ENCODE measurements at places on chromosomes 16 and 17.

DNA sequence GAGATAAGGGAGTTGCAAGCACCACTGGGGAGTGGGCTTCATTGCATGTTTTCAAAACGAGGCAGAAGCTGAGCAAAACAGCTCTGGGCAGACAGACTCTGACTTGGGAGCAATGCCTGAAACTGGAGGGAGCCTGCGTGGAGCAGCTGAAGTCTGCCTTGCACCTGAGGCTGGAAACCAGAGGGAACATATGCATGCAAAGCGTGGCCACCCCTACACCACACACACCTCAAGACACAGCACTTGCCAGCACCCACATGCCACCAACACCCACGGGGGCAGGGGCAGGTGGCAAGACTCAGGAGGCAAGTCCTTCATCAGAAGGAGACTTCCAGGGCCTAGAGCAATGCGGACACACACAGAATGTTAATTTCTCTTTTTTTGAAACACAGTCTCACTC lies 45.8 kb downstream of the COTL1 start:
- no peak for DNase-seq

DNA sequence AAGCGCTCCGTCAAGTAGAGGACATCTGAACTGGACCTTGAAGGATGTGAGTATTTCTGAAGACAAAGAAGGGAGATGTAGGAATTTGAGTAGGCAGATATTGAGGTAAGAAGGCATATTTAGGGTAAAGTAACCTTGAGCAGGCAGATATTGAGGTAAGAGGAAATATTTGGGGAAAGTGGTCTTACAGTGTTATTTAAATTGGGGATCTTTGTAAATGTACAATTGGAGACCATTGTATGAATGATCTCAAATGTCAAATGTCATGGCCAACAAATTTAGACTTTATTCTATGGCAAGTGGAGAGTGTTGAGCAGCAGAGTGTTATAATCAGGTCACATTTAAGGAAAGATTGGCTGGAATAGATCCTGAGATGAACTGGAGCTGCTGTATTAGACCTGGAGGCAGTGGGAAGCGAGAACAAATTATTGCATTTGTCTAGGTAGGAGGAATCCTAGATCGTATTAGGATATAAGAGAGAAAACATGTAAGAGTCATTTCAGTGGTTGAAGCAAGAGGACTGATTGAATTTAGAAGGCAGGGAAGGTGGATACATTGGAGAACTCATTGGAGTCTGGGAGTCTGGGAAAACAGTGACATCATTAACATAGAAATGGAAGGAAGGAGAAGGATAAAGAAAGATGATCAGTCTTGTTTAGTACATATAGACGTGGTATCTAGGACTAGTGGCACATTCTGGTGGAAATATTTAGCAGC lies 165.6 kb downstream of the MAP2K6 start:
- peak; percentile 39 for DNase-seq

GRCh38 chr17:76271669-76272540 lies 6.8 kb downstream of the UBALD2 start:
- peak; percentile 73 for DNase-seq

DNA sequence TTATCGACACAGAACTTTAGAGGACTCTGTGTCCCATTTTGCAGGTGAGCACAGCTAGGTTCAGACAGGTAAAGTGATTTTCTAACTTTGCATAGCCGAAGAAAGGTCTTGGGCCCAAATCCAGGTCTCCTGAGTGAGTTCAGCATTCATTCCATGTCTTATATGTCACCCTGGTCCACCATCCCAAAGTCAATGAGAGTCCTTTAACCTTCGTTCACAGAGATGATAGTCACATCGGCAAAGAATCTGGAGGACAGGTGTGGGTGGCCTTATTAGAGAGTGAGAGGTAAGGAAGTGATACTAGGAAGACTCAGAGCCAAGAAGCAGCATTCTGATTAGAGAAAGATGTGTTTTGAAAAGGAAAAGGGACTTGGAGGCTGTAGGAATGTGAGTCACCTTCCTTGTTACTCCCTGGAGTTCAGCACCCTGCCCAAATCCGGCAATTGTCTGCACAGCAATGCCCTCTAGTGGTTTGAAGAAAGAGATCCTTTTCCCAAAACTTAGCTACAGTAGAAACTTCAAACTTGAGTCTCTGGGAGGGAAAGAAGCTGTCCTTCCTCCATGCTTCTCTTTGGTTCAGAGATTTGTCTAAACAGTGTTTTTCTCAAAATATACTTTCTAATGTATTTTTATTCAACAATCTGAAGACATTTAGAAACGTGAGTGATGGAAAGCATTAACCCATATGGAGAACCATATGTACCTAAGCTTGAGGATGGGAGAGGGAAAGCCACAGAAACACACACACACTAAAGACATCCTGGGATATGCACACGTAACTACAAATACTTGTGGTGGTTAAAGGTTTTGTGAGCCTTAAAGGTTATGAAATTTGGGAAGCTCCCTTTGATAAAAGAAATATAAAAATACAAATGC lies 96.4 kb upstream of the SHISA6 start:
- DNase-seq: peak; percentile 65

GRCh38 chr17:11880714-11881113 lies 116.6 kb downstream of the ZNF18 start:
- DNase-seq: peak; percentile 71

- DNase-seq: no peak
Observed at GRCh38 chr17:75205793-75206163, 299 bp downstream of the NUP85 start.

GRCh38 chr17:21524211-21524591 lies 148.0 kb downstream of the KCNJ12 start:
- DNase-seq: no peak

DNA sequence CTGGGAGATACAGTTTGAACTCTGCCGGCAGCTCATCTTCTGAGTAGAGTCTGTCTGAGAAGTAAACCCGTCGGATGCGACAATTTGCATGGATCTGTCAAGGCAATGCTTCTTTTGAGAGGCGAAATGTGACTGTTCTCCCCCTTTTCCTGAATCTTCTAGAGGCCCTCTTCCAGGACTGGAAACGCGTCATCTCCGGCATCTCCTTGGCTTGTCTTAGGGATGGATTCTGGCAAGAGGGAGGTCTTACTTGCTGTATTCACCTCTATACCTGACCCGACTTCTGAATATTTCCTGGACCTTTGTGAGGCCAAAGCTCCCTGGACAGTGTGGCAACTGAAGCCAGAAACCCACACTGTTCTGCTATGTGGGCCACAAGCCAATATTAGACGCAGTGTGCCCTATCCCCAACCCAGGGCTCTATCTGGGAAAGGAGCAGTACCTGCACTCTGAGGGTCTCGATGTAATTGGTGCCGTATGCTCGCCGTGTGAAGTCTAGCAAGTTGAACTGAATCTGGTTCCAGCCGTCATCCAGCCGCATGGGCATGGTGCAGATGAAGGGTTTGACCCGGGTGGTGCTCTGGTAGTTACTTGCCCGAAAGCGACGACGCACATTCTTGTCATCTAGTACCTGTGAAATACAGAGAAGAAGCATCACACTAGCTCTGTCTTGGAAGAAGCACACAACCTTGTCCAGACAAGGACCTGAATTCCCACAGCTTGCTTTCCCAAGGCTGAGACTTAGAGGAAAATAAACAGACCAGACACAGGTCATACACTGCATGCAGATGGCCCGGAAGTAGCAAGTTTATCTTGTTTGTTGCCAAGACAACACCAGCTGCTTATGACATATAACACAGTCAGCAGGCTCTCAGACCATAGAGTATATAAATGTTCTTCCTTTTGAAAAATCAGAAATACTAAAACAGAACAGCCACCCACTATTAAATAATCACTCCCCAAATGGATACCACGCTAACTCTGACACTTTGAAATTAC lies 14.1 kb downstream of the CFAP20 start:
- no peak for DNase-seq

DNA sequence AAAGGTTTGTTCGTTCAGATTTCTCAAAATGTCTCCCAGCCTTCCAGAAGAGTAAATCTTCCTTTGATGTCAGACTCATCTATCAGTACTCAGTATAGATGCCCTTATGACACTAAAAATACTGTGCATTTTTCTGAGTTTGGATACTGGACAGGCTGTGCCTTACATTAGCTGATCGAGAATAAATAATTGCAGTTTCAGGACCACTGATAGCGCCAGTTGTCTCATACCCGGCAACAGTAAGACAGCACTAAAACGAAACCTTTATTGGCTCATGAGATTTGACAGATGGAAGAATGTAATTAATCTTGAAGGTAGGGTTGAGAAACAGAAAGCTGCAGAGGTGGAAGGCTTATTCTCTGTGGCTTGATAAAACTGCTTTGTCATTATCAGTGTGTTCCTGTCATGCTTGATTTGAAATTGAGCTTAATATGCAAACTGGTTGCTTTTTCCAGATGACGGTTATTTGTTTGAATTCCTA lies 1.2 kb downstream of the ATP6V0A1 start:
- DNase-seq: peak; percentile 78

DNA sequence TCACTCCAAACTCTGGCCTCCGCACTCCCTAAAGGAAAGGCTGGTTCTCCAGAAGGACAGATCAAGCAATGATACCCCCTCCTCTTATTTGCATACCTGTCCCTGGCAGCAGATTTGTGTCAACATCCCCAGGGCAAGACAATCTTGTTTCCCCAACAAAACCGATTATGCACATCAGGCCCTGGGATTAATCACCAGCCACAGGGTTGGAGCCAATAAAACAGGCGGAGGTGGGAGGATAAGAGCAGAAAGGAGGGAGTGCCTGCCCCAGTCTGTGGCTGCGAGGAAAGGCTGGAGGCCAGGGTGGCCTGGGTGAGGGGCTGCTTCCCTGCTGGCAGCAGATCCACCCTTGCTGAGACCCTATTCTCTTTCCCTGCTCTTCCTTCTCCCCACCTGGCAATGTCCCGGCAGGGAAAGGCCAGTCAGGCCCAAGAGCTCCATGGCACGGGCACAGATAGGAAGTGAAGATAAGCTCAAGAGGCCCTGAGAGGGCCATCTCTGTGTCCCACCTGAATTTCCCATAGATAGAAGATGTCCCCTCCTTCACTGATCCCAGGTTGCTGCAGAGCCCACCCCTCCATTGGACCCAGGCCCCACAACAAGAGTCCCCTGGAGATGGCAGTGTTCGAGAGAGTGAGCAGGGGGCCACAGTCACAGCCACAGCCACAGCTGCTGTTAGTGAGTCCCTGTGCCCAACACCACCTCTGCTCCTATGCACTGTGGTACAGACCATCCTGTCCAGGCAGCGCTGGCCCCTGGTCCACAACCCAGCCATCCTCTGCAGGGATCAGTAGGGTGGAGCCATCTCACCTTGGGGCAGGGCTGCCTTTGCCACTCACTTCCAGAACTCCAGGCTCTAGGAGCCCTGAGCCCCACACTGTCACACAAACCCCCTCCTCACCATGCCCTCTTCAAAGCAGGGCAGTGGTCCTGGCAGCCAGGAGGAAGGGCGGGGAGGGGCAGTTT lies 137.5 kb downstream of the SDK2 start:
- no peak for DNase-seq

DNA sequence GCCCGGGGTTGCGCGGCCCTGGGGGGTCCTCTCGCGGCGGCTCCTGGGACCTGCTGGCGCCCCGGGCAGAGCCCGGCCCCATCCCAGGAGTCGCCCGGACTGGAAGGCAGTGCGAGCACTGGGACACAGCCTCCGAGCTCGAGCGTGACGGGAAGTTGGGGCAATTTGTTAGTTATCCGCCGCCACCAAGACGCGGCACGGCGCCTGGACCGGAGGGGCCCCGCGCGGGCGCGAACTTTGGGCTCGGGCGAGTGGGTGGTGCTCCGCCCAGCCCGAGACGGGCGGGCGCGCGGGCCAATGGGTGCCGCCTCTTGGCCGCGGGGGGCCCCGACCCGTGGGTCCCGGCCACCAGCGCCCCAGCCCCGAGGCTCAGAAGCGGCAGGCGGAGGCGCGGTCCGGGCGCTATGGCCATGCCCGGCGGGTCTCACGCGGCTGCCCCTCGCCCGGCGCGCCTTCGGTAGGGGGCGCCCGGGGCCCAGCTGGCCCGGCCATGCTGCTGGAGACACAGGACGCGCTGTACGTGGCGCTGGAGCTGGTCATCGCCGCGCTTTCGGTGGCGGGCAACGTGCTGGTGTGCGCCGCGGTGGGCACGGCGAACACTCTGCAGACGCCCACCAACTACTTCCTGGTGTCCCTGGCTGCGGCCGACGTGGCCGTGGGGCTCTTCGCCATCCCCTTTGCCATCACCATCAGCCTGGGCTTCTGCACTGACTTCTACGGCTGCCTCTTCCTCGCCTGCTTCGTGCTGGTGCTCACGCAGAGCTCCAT lies at the start of gene ADORA2B:
TSS of gene ADORA2B (plus strand) at position 372 of the 768 bp plus-strand sequence. CDS start at position 491, 119 bp downstream.
- DNase-seq: no peak

DNA sequence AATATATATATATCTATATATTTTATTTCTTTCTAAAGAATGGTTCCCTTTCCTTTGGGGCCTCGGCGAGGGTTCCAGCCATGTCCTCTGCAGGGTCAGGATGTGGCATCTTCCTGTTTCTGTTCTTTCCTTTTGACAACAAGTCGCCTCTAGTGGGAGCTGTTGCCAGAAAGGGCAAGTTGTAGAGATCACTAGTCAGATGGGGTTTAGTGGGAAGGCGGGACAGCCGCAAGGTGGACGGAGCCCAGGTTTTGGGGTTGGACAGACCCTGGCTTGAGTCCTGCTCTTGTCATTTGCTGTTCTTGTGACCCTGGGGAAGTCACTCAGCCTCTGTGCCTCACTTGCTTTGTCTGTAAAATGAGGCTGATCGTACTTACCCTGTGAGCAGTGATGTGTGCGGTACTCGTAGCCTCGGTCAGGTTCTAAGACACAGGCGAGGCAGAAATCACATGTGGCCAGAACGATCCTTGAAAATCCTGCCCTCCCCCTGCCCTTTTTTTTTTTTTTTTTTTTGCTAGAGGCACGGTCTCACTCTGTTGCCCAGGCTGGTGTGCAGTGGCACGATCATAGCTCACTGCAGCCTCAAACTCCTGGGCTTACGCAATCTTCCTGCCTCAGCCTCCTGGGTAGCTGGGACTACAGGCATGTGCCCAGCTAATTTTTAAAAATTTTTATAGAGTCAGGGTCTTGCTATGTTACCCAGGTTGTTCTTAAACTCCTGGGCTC lies 80.1 kb downstream of the ABCC6 start:
- DNase-seq: peak; percentile 69

DNA sequence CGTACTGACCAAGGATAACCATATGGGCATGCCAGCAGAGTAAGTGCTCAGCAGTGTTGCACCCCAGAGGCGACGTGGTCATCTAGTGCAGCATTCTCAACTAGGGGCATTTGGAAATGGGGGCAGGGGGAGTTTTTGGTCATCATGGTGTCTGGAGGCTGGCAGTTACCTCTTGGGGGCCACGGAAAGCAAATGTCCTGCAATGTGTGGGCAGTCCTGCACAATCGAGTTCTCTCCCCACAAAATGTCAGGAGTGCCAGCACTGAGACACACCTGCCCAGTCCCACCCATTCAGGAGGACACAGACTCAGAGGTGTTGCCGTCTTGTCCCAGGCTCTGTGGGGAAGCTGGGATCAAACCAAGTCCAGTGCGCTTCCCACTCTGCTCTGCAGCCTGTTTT lies 3.0 kb downstream of the RASL10B start:
- no peak for DNase-seq

DNA sequence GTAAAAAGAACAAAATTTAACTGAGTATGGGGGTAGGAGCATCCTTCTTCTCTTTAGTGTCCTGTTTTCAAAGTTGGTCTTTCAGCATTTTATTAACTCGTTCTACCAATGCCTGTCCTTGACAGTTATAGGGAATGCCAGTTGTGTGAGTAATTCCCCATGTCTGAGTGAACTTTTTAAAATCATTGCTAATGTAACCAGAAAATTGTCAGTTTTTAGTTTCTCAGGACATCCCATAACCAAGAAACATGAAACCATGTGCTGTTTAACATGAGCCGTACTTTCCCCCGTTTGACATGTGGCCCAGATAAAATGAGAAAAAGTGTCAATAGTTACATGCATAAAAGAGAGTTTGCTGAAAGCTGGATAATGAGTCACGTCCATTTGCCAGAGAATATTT lies 71.4 kb upstream of the ARL4D start:
- DNase-seq: no peak

- peak; percentile 92 for DNase-seq
Observed at GRCh38 chr17:5418858-5419355, 555 bp downstream of the NUP88 start.
